Activated CD8-positive, alpha-beta memory T cell treated with anti-CD3 and anti-CD28 coated beads for 4 hours (primary cell): ENCODE measurements at places on chromosomes 5 and 9.

- DNase-seq = no peak
These were observed 80.3 kb downstream of the VCAN start for GRCh38 chr5:83551821-83552220.

GRCh38 chr9:32587901-32588300 lies 14.9 kb upstream of the NDUFB6 start:
- DNase-seq = no peak

- no peak for DNase-seq
These were observed 219.3 kb downstream of the SMARCA2 start for GRCh38 chr9:2234371-2234893.

DNA sequence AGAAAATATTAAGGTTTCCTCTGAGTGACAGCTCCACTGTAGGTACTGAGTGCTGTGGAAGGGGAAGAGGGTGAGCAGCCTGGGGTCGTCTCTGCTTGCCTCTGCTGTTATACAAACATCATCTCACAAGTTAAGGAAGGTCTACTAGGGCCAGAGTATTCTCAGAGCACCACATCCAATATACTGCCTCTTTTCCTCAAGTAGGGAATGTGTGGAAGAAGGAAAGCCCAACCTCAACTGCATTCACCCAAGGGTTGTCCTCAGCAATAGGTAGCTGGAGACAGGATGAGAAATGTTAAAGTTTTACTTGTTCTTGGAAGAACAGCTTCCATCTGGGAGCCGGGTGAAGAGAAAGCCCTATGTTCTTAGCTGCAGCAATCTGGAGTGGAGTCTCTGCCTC lies 1062.3 kb upstream of the CDH10 start:
- DNase-seq = no peak

- no peak for DNase-seq
These were observed 125.0 kb upstream of the TLE4 start for GRCh38 chr9:79446523-79447307.

GRCh38 chr9:79000230-79001002 lies 571.3 kb upstream of the TLE4 start:
- DNase-seq = no peak

GRCh38 chr9:96603305-96604003 lies 16.2 kb downstream of the CDC14B start:
- no peak for DNase-seq

GRCh38 chr5:153592081-153592480 lies 101.6 kb downstream of the GRIA1 start:
- no peak for DNase-seq

- DNase-seq = no peak
These were observed 187.7 kb downstream of the DENND1A start for GRCh38 chr9:123742009-123742767.

DNA sequence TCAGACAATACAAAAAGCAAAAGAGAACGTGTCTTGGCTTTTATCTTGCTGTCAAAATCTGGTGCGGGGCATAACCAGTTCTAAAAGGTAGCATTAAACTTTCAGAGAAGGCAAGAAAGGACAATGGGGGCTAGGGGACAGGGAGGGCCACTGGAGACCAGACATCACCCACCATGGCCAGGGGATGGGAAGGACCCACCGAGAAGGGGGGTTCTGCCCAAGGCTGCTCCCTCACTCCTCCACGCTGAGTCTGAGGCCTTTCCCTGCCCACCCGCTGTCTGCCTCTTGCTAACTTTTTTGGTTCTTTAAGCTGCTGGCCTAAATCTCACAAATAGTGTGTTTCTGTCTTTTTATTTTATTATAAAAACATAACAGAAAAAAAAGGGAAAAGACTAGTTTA lies 33.6 kb downstream of the ATPSCKMT start:
- no peak for DNase-seq

DNA sequence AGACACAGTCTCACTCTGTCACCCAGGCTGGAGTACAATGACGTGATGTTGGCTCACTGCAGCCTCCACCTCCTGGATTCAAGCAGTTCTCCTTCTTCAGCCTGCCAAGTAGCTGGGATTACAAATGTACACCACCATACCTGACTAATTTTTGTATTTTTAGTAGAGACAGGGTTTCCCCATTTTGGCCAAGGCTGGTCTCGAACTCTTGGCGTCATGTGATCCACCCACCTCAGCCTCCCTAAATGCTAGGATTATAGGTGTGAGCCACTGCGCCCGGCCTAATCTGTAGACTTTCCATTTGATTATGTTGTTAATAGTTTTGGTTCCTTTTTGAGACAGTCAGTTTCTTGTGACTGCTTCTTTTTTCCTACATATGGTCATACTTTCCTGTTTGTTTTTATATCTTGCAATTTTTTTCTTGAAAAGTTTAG lies 31.0 kb downstream of the MTREX start:
- DNase-seq = no peak

DNA sequence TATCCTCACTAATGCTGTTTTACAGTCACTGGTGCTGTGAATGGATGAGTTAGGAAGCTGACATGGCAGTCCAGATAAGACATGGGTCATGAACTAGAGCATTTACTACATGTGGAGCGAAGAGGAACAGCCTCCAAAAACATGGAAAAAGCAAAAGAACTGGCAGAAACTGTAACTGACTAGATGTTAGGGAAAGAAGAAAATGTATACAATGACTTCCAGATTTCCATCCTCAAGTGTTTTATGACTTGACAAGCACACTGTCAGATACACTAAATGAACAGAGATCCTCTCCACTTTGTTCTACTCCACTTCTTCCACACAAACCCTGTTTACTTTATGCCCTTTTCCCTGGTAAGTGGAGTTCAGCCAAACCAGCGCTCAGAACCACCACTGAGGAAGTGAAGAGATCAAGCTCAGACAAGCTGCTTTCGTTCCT lies 11.5 kb downstream of the HMGCS1 start:
- no peak for DNase-seq
